ENCODE measurements at places on chromosomes 2 and 18. TPM values are rescaled to one million over a fixed set of nuclear protein-coding genes. Genes with fewer than 3 reads are reported as not detected.

EVX2 gene
- not detected for total RNA-seq

PAX8 gene
- 5.3 TPM for total RNA-seq

GRCh38 chr2:123597988-123598387 lies 427.1 kb upstream of the CNTNAP5 start:
- no peak for DNase-seq

GRCh38 chr18:55251254-55251971 lies 292.2 kb upstream of the CCDC68 start:
- no peak for DNase-seq

GRCh38 chr2:88320076-88320773 lies 132.3 kb downstream of the FOXI3 start:
- DNase-seq, result no peak

UGT1A3 gene
- total RNA-seq, result not detected
